ENCODE measurements at places on chromosomes 4 and X. TPM values are rescaled to one million over a fixed set of nuclear protein-coding genes. Genes with fewer than 3 reads are reported as not detected.

- peaks cover 1% of the 10 kb centered on the region for H3K36me3 ChIP-seq
- H3K27me3 ChIP-seq = peaks cover 4% of the 10 kb centered on the region
- H3K27ac ChIP-seq = no peak overlapping the region
These were observed 932 bp downstream of the TLR10 start for GRCh38 chr4:38781854-38782261.

- H3K27me3 ChIP-seq = no peaks in the 10 kb centered on the region
- DNase-seq = no peak
- no peaks in the 10 kb centered on the region for H3K36me3 ChIP-seq
These were observed 175.3 kb upstream of the PCDH18 start for GRCh38 chr4:137707626-137708025.

DNA sequence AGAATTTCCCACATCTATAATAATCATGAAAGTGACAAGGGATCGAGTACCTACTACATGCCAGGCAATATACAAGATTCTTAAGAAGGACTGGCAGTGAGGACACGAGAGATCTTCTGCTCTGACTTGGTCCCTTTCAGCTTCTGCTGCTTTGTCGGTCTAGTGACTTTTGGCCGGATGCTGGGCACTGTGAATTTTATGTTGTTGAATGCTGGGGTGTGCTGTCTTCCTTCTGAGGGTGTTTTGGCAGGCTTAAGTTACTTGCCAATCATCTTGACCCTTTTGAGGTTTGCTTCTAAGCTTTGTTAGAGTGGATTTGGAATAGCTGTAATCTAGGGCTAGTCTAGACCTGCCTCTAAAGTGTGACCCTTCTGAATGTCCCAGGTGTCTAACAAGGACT, 23.5 kb downstream of the NAT8L start:
- H3K27ac ChIP-seq = no peak overlapping the region
- no peak overlapping the region for H3K4me3 ChIP-seq
- no peaks in the 10 kb centered on the region for H3K36me3 ChIP-seq
- H3K4me1 ChIP-seq = peaks cover 2% of the 10 kb centered on the region

RIBC1 gene
- total RNA-seq = 1.1 TPM

Measured in activated naive CD8-positive, alpha-beta T cell treated with anti-CD3 and anti-CD28 coated beads for 36 hours (primary cell).